ENCODE measurements at places on chromosomes 5 and 9.

DNA sequence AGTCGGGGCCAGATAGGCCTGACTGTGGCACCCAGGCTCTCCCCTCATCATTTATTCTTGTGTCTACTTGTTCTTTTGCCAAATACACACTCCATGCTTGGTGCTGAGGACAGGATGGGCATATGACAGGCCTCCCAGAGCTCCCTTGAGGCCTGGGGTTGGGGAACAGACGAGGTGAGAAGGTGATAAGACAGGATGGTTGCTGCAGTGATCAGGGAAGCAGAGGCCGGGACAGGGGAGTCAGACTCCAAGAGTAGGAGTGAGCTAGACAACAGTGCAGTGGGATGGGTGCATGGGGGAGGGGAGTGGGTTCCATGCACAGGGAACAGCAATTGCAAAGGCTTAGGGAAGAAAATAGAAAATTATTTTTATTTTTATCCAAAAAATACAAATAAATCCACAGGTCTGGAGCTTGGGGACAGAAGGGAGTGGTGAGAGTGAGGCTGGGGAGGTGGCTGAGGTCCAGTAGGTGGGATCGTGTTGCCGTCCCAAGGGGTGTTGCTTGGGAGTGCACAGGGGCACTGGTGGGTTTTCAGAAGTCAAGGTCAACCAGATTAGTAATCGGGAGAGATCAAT lies 3.4 kb upstream of the AMBP start:
- DNase-seq: no peak

DNA sequence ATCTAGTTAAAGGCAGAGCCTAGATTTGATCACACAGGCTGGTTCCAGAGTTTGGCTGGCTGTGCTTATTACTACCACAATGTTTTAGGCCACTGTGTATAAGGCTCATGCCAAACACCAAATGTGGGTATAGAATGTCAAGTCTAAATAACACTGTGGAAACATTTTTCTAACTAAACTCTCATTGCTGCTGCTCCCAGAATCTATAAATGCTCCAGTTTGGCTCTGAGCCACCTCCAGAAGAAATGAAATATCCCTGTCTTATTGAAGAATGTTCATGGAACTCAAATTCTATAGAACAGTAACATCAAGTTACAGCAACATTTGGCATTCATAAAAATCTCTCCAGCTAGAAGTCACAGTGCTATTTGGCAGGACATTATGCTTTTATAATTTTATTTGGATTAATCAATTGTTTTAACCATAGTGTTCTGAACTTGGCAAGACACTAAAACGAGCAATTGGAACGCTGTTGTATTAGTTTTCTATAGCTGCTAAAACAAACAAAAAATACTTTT lies 178.1 kb upstream of the COX7C start:
- no peak for DNase-seq

- DNase-seq: no peak
These were observed 6.2 kb upstream of the CYFIP2 start for GRCh38 chr5:157259699-157260098.

DNA sequence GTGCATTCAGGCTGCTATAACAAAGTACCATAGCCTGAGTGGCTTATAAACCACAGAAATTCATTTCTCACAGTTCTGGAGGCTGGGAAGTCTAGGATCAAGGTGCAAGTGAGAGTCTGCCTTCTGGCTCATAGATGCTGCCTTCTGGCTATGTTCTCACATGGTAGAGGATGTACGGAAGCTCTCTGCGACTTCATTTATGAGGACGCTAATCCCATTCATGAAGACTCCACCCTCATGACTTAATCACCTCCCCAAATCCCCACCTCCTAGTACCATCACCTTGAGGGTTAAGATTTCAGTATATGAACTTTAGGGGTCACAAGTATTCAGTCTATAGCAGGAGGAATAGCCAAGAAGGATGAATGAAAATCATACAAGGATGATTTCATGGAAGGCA lies 37.3 kb upstream of the KCNIP1 start:
- DNase-seq: no peak

GRCh38 chr5:106121972-106122605 lies 1548.6 kb downstream of the EFNA5 start:
- DNase-seq: no peak

- no peak for DNase-seq
These were observed 186.9 kb downstream of the RGS3 start for GRCh38 chr9:113650207-113651131.

GRCh38 chr5:146344155-146345118 lies 5.8 kb downstream of the POU4F3 start:
- no peak for DNase-seq

GRCh38 chr5:95887977-95888376 lies 65.5 kb upstream of the GLRX start:
- DNase-seq: no peak

- no peak for DNase-seq
These were observed 67.9 kb downstream of the STK10 start for GRCh38 chr5:172119921-172120688.

- no peak for DNase-seq
These were observed 2052.0 kb upstream of the C9orf72 start for GRCh38 chr9:29625292-29625731.

- no peak for DNase-seq
These were observed 28.6 kb downstream of the C9orf153 start for GRCh38 chr9:86230858-86231257.

- no peak for DNase-seq
These were observed 399.2 kb upstream of the KIF2A start for GRCh38 chr5:61906820-61907219.

GRCh38 chr5:21159510-21160059 lies 1171.6 kb upstream of the CDH18 start:
- DNase-seq: no peak

DNA sequence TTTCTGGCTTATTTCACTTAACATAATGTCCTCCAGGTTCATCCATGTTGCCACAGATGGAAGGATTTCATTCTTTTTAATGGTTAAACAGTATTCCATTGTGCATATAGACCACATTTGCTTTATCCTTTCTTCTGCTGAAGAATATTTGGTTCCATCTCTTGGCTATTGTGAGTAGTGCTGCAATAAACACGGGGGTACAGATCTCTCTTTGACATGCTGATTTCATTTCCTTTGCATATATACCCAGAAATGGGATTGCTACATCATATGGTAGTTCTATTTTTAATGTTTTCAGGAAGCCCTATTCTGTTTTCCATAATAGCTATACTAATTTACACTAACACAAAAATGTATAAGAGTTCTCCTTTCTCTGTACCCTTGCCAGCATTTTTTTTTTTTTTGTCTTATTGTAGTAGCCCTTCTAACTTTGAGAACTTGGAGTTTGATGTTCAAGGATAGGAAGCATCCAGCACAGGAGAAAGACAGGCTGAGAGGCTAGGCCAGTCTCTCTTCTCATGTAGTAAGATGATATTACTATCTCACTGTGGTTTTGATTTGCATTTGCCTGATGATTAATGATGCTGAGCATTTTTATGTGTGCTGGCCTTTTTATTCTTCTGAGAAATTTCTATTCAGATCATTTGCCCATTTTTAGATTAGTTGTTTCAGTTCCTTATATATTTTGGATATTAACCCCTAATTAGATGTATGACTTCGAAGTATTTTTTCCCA lies 592.2 kb upstream of the ZNF608 start:
- DNase-seq: no peak

DNA sequence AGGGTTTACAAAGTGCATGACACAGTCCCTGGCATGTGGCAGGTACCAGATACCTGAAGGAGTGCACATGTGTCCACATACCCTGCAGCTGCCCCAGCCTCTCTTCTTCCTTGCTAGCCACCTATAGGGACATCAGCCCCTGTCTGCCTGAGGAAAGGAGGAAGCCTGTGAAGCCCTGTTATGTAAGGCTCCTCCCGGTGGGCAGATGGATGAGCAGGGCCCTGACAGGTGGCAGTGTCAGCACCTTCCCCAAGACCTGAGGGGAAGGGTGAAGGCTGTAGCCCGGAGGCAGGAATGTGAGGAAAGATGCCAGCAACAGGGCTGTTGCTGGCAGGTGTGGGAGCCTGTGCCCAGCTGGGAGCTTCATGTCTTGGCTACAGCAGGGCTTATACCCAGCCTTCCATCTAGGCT lies 21.7 kb downstream of the TCF7 start:
- DNase-seq: no peak

DNA sequence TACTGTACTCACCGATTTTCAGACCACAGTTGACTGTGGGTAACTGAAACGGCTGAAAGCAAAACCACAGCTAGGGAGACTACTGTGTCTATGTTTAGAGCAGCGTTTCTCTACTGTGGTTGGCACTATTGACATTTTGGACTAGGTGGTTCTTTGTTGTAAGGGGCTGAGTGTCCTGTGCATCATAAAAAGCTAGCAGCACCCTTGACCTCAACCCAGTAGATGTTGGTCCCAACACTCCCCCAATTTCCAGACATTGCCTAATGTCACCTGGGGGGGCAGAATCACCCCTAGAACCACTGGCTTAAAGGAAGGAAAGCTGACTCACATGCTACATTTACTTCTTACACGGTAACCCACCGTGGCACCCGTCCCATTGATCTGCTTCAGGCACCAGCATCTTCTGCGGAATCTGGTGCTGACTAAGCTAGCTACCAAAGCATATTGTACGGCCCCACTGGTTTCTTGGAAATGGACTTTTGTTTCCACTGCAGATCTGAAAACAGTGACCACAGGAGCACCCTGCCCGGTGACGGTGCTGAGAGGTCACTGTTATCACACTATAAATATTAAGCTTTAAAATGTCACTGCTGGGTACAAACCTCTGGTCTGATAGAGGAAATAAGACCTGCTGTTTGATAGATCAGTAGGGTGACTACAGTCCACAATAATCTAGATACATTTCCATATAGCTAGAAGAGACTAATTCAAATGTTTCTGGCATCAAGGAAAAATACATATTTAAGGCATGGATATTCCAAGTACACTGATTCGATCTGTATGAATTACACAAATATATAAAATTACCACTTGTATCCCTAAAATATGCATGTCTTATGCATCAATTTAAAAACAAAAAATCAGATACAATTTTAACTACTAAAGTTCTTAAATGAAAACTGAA lies 151.4 kb downstream of the HSD17B3 start:
- no peak for DNase-seq

DNA sequence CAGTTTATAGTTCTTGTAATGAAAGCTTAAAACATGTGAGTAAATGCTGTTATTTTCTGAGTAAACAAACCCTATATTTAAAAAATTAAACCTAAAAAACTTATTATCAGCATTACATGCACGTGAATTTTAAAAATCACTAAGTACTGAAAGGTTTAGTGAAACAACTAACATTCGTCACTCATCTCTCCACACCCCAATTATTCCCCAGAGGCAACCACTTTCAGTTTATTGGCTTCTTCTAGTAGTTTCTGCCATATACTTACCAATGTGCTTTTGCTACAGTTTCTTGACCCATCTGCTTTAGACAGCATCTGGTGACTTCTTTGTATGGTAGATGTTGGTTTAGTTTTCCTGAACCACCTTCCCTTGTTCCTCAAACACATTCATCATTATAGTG lies 58.1 kb downstream of the ANGPTL2 start:
- DNase-seq: no peak
